ENCODE measurements at places on chromosomes 1 and 21.

- DNase-seq = no peak
These were observed 44.7 kb upstream of the GJA5 start for GRCh38 chr1:147804942-147805723.

DNA sequence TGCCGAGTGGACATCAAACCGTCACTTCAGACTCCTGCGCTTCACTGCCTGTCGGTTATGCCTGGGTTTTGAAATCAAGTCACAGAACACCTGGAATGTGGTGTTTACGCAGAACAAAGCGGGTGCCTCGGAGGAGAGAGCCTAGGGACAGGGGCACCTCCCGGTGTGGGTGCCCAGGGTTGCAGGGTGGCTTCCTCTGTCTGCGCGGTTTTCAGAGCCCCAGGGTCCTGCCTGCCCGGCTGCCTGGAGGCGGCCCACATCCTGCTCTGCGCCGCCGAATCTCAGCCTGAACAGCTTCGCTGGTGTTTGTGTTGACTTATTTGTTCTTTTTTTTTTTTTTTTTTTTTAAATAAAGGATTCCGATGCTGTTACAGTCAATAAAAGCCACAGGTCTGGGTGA, 113.5 kb upstream of the COL6A1 start:
- DNase-seq = no peak

- DNase-seq = peak; percentile 37
These were observed at the start of gene RAVER2 for GRCh38 chr1:64744492-64745180. Gene RAVER2, plus strand, starts transcription at chr1:64745075. Its CDS starts 98 bp downstream, at chr1:64745173.

- DNase-seq = no peak
These were observed 107.7 kb upstream of the PLXNA2 start for GRCh38 chr1:208351838-208352237.

DNA sequence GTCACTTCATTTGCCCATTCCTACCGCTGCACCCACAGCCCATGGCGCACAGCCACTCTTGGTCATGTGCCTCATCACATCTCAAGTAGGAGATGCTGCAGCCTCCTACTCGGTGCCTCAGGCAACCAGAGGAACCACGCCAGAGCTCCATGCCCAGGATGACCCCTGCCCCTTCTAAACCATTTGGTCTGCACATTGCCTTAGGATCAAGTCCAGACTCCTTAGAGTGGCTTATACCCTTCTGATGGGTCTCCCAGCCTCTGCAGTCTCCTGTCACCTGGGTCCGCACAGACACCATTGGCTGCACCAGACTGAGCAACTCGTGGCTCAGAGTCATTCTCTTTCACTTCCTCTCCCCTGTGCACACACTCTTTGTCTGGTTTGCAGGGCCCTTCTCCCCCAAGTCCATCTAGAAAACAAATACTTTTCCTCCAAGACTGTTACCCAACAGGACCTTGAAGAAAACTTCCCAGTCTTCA, 2.2 kb upstream of the ADORA3 start:
- no peak for DNase-seq

DNA sequence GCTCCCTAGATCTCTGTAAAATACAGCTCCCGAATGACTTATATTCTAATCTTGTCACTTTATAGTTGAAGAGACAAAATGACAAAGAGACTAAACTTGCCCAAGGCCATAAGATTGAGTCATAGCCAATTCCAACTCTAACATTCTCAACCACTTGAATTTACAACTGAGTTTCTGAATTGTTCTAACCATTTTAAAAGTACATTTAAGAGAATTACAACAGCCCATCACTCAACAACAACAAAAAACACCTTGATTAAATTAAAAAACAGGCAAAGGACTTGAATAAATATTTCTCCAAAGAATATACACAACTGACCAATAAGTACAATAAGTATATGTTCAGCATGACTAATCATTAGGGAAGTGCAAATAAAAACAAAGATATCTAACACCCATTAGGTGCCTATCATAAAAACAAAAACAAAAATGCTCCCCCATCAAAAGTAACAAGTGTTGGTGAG, 8.7 kb upstream of the ADCY10 start:
- DNase-seq = no peak

DNA sequence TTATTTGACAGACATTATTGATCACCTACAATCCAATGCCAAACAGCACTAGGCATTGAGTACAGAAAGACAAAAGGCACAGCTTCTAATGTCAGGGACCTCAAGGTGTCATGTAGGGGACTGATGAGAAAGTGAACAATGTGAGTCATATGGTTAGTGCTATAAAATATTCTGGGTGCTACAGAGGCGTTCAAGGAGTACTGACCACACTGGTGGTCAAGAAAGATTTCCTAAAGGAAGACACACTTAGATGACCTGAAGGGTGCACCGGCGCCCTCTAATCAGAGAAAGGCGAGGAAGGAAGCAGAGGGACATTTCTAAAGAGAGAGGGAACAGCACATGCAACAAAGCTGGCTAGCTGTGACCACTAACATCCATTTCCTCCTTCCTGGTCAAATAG, 64.9 kb upstream of the F3 start:
- DNase-seq = no peak

- no peak for DNase-seq
These were observed 353.6 kb upstream of the C1orf87 start for GRCh38 chr1:60427194-60427593.

DNA sequence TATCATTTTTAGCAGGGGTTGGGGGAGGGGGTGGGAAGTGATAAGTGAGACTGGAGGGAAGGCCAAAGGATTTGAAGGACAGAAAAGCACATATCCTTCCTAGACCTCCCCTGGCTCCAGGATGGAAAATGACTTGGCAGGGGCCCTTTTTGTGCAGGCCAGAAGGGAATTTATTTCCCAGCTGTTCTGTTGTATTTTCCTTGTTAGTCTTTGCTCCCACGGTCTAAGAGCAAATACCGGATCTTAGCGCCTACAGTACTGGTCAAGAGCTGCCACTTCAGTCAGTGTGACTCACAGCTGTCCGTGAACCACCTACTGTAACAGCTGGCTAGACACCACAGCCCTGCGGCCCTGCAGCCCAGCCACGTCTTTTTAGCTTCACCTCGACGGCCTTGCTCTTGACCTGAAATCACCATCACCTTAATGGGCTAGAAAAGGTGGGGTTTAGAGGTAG, 51.0 kb upstream of the ERRFI1 start:
- no peak for DNase-seq

- no peak for DNase-seq
These were observed 267.7 kb upstream of the C1orf87 start for GRCh38 chr1:60341274-60341673.

DNA sequence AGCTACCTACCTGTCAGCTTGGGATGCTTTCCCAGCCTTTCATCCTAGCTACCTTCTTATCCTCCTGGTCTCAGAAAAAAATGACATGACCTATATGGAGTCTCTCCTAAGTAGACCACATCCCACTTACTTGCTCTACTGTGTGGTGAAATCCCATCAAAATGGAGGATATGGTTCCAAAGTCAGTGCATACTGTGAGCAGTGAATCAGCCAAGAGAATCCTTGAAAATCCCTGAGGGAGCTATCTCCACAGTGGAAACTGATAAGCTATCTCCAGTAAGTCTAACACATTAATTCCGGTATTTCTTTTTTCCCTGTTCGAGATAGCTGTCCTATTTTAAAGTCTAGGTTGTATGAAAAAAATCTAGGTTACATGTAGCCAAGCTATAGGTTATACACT, 189.7 kb downstream of the FGGY start:
- no peak for DNase-seq

GRCh38 chr1:226512076-226512728, 36.4 kb upstream of the STUM start:
- no peak for DNase-seq

- DNase-seq = no peak
These were observed 21.2 kb downstream of the PTPN22 start for GRCh38 chr1:113850127-113850796.

- no peak for DNase-seq
These were observed 28.6 kb downstream of the CEP104 start for GRCh38 chr1:3828391-3828790.

GRCh38 chr1:82110366-82111254, 309.9 kb downstream of the ADGRL2 start:
- no peak for DNase-seq

GRCh38 chr1:204203206-204203767, 7.0 kb upstream of the KISS1 start:
- no peak for DNase-seq

GRCh38 chr1:223659711-223660110, 5.8 kb downstream of the CAPN8 start:
- no peak for DNase-seq

- no peak for DNase-seq
These were observed 39.4 kb upstream of the PPIH start for GRCh38 chr1:42618866-42619265.

DNA sequence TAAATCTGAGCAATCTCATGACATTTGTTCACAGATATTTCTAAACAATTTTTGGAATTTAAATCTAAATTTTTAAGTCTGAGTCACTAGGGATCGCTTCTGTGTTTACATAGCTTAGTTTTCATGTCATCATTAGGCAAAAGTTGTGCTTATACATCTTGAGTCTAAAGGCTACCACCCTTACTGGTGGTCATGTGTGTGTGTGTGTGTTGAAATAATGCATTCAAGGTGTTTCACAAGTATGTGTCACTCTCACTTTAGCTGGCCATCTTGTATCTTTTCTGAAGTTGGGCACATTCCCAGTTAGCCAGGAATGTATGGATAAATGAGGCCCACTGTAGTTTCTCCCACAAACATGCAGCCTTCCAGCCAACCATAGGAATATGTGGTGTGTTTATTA, 1162.5 kb upstream of the PRMT6 start:
- DNase-seq = no peak

DNA sequence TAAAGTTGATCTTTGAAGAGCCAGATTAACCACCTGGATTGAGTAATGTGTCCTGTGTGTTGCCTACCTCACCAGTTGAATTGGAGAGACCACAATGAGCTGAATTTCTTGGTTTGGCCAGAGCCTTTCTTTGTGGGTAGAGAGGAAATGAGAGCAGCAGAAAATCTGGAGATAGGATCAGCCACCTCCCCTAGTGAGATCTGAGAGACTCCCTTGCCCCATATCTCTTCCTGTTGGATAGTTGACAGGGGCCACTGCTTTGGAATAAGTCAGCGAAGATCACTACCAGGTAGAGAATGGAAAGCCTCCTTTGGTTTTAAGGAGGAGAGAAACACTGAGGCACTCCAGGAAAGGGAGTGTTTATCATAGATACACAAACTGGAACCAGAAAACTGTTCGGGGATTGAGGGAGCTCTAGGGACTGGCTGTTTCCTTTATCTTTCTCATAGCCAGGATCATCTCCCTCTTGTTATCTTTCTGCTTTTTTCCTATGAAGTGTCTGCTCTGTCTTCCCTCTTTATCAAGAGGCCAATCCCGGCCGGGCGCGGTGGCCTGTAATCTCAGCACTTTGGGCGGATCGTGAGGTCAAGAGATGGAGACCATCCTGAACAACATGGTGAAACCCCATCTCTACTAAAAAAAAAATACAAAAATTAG, 21.3 kb upstream of the ZNF326 start:
- DNase-seq = no peak

GRCh38 chr1:210373878-210374599, 45.3 kb downstream of the HHAT start:
- peak; percentile 38 for DNase-seq

DNA sequence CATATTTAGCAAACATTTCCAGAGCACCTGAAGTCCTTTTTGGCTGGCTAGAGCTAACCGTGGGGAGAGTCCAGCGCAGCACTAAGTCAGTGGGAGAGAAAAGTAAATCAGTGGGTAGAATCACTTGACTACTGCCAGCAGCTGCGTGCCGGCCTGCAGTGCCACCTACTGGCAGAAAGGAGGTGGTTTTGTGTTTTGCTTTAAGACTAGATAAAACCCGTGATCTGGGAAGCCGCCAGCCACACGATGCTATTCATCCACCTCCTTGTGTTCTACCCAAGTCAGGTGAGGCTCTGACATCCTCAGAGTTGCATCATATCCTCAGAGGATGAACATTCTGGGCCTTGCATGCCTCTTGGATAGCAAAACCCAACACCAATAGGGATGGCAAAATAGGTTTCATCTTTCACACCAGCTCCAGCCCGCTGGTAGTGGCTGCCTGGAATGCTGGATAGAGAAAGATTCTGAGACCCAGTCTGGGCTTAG, 14.1 kb upstream of the HEYL start:
- peak; percentile 59 for DNase-seq

DNA sequence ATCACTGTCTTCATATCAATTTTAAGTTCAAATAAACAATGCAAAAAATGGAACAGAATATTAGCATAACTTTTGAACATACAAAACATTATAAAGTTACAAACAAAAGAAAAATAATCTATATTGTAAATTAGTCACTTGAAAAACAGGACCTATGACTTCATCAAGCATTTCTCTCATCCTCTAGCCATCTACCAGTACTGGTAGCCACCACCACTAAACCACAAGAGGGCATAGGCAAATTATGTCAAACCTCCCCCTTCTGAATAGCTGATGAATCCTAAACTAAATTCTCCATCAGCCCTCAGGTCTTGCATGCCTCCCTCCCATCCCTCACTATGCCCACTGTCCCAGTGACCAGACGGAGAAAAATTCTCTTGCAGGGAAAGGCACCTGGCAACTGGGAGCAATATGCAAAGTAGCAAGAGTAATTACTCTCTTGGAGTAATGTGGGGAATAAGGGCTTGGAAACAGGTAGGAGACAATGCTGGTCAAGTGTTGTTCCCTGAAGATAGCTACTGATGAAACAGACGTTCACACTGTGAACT, 37.1 kb downstream of the SSX2IP start:
- no peak for DNase-seq

GRCh38 chr21:15414057-15414456, 315.7 kb upstream of the USP25 start:
- no peak for DNase-seq

GRCh38 chr1:34843392-34844251, 15.9 kb downstream of the SMIM12 start:
- DNase-seq = no peak

DNA sequence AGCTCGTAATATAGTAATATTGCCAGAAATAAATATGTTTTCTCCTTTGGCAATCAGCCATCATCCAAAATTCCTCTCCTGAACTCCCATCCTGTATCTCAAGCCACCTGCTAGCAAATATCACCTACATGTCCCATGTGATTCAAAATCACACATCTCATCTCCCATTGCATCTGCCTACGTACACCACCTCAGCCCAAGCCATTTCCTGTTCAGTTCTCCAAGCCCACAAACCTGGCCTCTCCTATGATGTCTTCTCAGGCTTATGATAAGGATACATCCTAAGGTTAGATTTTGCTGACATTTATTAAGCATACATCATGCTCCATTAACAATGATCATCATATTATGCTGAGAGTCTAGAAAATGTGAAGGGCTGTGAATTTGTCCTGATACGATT, 31.9 kb upstream of the DEGS1 start:
- DNase-seq = no peak

DNA sequence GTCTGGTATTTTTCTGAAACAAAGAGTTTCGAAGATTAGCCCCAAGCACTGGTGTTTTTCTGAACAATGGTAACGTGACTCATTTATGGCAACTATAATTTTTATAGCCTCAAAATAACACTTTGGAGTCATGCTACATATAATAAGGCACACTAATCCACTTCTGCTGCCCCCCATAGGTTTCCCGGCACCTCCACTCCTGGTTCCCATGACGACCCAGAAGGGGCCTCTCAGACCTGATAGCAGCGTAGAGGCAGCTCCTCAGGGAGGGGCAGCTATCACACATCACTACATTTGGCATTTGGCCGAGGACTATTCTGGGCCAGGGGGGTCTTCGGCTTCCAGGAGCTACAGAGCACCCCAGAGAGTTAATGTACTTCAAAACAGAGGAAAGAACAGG, 23.3 kb downstream of the CAPN8 start:
- no peak for DNase-seq

Measured in activated T-cell treated with anti-CD3 and anti-CD28 coated beads for 4 hours (primary cell).